ENCODE measurements at places on chromosomes 12 and 14.

DNA sequence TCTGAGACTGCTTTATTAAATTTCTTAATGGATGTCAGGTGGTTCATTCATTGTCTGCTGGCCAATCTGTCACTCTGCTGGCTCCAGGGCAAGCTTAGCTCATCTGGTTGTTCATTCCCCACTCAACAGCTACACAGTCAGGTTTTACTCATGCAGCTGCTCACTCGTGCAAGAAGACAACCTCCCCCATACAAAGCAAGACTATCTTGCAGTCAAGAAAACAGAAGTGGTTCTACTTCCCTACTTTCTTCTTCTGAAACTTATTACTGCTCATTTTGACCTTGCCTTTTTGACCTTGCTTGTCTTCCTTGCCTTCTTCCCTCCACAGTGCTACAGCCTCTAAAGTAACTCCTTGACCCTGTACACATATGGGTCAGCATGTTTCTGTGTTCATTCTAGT is 277.9 kb downstream of the SSPN start:
- DNase-seq, result no peak

DNA sequence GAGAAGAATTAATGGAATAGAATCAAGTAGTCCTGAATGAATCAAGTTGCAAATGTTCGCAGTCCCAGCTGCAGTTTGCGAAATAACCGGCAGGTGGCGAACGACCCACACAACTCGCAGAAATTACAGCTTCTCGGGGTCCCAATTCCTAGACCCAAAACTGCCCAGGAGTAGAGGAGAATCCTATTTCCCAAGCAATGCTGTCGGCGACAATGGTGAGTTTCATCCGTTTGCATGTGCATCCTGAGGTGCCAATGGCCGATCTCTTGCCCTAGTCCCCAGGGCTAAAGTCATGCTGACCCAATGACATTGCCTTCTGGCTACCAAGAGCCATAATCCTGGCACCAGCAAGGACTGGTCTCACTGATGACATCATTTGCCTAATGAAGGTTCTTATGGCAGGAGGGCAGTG is 8.5 kb upstream of the ASCL1 start:
- peak; percentile 78 for DNase-seq

- no peak for DNase-seq
Observed at GRCh38 chr12:98592825-98593322, 612 bp upstream of the SLC25A3 start.

GRCh38 chr12:122834104-122834920 is 945 bp upstream of the HIP1R start:
- peak; percentile 57 for DNase-seq

GRCh38 chr12:3453990-3454680 is 36.9 kb upstream of the PRMT8 start:
- DNase-seq, result no peak

GRCh38 chr14:44662250-44662891 is 155.3 kb upstream of the FSCB start:
- no peak for DNase-seq

- peak; percentile 92 for DNase-seq
Observed at GRCh38 chr12:125185740-125186470, 120.7 kb downstream of the AACS start.

- DNase-seq, result no peak
Observed at GRCh38 chr12:102486153-102486552, 5.8 kb upstream of the IGF1 start.

DNA sequence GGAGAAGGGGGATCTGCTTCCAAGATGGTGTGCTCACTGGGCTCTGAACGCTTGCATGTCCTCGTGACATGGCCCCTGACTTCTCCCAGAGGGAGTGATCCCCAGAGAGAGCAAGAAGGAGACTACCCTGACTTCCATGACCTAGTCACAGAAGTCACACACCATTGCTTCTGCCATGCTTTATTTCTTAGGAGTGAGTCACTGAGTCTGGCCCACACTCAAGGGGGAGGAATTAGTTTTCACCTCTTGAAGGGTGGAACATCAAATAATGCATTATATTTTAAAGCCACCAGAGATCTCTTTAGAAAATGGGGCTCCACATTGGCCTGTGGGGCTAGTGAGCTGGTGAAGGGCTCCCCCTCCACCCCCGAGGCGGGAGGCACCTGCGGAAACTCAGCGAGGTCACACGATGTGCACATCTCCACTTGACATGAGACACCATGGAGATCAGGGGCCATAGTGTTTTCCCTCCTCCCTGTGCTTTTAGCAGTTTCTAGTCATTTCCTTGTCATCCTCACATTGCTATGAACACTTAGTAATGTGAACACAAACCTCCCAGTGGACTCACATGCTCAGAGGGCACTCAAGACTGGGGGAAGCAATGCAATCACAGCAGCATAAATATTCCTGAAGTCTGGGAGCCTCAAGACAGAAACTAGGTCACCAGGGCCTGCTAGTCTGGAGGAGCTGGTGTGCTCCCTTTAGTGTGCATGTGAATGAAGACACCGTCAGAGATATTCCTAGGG is 87.4 kb upstream of the FZD10 start:
- DNase-seq, result no peak

DNA sequence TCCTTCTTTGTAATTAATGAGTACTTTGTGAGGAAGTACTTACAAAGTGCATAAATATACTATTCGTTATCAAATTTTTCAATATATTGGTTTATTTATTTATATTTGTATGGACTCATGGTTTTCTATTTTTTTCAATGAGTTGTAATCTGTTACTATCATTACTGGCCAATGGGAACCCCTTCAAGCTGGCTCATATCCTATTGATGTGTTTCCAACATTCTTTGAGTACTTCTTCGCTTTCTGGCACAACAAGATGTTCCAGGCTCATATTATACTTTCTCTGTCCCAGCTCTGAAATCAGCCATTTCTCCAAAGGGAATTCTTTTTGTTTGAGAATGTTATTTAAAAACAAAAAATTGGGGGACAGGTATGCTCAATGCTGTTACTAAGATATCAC is 17.5 kb downstream of the YBX3 start:
- no peak for DNase-seq

GRCh38 chr12:45098766-45099165 is 47.9 kb upstream of the DBX2 start:
- DNase-seq, result no peak

- no peak for DNase-seq
Observed at GRCh38 chr14:71397371-71397770, 490.1 kb downstream of the PCNX1 start.

- DNase-seq, result no peak
Observed at GRCh38 chr14:70697701-70698100, 56.0 kb downstream of the TTC9 start.

- no peak for DNase-seq
Observed at GRCh38 chr12:53425515-53426150, 2.0 kb downstream of the AMHR2 start.

DNA sequence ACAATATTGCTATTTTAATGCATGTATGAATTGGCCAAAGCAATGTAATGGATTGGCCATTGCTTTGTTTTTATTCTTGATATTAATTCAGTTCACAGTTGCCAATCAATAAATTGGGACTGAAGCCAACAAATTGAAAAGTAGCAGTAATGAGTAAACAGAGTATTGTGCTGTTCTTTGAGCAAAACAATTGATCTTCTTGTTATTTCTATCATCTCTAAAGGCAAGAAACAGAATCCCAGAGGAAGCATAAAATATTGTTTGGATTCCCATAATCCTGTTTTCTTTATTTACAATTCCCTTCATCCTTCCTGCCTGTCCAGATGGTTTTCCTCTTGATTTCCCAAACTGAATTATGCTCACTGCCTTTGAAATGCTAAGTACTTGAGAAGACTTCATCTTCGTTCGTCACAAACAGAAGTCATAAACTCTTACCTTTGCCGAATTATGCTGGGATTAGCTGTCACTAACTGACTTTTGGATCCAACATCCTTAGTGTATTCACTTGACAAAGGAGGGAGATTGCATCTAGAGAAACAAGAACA is 85.9 kb downstream of the ST8SIA1 start:
- no peak for DNase-seq

DNA sequence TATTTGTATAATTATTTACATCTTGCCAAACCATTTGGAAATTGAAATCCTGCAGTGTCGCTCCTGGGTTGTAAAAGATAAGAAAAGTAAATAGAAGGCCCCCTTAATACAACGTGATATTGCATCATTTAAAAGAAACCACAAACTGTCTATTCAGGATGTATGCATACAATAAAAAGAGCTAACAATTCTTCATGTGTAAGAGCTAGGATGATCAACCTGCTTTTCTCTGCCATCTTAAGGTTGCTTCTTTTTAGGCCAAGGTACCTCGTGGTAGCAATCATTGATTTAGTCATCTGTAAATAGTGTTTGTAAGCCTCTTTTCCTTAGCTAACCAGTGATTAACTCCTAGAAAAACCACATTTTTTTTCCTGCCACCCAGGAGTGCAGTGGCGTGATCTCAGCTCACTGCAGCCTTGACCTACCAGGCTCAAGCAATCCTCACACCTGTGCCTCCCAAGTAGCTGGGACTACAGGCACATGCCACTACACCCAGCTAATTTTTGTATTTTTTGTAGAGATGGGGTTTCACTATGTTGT is 3.3 kb upstream of the USP44 start:
- DNase-seq, result no peak

- DNase-seq, result no peak
Observed at GRCh38 chr14:71646518-71646917, 285.7 kb upstream of the RGS6 start.

DNA sequence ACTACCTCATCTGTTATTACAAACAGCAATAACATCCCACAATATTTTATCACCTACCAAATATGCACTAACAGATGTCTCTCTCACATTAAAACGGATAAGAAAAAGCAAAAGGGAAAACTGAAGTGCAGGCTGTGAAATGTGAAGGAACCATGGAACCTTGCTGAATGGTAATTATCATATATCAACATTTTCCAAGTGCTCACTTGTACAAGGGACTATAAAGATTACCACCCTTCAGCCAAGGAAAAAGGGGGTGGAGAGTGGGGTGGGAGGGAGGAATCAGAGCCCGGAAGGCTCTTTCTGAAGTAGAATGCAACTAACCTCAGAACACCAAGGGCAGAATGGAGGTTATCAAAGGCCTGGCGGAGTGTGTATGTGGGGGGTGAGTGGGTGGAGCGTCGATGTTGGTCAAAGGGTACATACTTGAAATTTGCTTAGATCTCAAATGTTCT is 1.2 kb downstream of the SNX6 start:
- no peak for DNase-seq

- DNase-seq, result no peak
Observed at GRCh38 chr12:50059440-50060119, 2.2 kb downstream of the ASIC1 start.

GRCh38 chr14:33764876-33765650 is 185.8 kb downstream of the EGLN3 start:
- peak; percentile 82 for DNase-seq

- no peak for DNase-seq
Observed at GRCh38 chr14:67392800-67393199, 19.2 kb downstream of the PLEK2 start.

DNA sequence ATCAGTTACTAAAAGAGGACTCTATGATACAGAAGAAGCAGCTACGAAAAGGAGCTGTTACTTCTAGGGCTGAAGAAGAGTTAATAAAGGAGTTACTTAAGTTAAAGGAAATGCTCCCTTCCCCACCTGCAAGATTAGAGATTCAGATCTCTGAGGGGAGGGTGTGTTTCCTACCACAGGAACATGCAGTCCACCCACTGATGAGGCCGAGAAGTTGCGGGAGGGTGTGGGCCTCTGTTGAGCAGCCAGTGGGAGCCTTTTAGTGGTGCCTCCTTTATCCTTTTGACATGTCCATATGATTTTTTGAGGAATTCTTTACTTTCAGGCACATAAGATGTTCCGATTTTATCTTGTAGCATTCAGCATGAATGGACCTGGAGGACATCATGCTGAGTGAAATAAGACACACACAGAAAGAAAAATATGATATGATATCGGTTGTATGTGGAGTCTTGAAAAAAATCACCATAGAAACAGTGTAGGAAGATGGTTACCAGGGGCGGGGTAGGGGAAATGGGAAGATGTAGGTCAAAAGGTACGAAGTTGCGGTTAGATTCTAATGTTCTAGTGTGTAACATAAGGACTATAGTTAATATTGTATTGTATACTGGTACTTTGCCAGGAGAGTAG is 4.4 kb upstream of the M6PR start:
- DNase-seq, result no peak

DNA sequence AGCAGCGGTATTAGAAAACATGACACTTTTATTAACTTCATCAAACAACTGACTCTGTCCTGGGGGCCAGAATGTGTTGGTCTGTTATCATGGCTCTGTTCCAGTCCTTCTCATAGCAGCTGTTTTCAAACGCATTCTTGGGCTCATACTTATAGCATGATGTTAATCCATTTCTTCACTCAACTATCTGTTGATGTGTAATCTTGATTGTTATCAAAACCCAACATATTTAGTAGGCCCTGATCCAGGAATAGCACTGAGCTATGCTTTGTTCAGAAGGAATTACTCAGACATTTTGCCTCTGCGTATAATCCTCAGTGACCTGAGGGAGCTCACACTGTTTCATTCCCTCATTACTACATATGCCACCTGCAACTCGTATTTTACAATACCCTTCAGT is 315.9 kb downstream of the BMP4 start:
- no peak for DNase-seq

GRCh38 chr12:52027085-52027843 is 20.5 kb downstream of the TAMALIN start:
- DNase-seq, result no peak

GRCh38 chr12:55227643-55228042 is 6.8 kb downstream of the OR10A7 start:
- no peak for DNase-seq

- DNase-seq, result no peak
Observed at GRCh38 chr14:100605230-100605629, 18.0 kb upstream of the BEGAIN start.

DNA sequence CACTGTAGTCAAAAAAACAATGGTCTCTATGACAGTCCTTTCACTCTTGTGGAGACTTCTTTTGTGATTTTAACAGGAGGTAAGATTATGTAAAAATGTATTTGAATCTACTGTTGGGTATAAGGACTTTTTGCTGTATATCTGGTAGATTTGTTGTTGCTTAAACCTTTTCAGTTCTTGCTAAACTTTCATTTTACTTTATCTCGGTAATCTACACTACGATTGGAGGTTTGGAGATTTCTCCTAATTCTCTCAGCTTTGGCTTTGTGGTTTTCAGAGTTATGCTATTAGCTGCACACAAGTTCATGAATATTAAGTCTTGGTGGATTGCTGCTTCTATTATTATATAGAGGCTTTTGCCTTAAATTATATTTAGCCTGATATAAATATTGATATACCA is 116.6 kb upstream of the HIF1A start:
- no peak for DNase-seq

DNA sequence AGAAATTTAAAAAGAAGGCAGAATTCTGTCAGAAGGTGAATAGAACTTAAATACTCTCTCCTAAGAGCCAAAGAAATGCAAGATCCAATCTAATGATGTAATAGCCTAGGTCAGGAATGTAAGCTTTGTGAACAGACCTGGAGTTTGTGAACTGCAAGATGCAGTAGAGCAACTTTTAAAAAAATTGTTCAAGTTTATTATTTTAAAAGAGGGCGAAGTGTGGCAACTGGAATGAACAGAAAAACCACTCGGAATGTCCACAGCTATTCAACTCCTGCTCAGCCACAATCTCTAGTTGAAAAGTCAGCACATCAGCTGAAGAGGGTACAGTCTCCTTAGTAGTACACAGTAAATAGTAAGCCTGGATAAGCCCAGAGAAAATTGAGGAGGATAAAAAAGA is 228.8 kb downstream of the PPFIA2 start:
- DNase-seq, result no peak

GRCh38 chr12:53053218-53054111 is 3.6 kb downstream of the TNS2 start:
- no peak for DNase-seq

GRCh38 chr14:104563742-104564615 is 15.6 kb upstream of the C14orf180 start:
- DNase-seq, result peak; percentile 96
